Inflammatory macrophage treated with lipopolysaccharide for 1 hour (primary cell): ENCODE measurements at places on chromosomes 7 and 10.
A peak's percentile ranks its signal among the peaks of the same experiment; 100 is the strongest.

DNA sequence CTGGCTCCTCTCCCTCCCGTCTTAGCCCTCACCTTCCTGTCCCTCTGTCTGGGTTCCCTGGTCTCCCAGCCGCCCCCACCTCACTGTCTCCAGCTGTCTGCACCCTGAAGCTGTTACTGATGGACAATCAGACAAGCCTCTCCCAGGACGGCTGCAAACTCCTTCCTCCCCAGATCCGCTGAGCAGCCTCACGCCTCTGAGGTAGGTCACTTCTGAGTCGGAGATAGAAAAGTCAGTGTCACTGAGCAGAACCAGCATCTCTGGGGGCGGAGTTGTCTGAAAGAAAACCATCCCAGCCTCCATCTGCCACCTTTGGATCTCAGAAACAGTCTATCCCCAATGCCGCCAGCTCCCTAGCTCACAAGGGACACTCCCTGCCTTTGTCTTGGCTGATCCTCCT lies 27.4 kb downstream of the FAM241B start:
- no peak for DNase-seq

DNA sequence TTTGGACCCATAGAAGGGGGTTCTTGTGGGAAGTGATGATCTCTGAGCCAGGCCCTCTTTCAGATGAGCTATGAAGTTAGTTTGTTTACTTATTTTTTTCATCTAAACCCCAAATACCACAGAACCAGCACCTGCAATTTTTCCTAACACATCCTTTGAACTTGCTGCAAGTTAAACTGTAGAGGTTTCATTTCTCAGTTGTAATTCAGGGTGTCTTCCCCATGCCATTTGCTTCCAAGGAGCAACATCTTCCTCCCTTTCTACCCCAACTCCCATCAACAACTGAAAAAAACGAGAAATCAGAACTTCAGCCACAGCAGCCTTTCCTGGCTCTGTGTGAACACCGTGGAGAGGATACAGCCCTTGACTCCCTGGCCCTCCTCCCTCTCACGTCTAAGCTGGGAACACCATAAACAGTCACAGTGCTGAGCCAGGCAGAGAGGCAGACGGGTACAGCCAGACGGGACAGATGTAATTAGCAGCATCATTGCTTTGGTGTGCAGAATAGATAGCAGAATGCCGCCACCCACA lies 63.6 kb downstream of the RGS10 start:
- no peak for DNase-seq

GRCh38 chr7:38069052-38069451 lies 109.0 kb upstream of the STARD3NL start:
- no peak for DNase-seq

DNA sequence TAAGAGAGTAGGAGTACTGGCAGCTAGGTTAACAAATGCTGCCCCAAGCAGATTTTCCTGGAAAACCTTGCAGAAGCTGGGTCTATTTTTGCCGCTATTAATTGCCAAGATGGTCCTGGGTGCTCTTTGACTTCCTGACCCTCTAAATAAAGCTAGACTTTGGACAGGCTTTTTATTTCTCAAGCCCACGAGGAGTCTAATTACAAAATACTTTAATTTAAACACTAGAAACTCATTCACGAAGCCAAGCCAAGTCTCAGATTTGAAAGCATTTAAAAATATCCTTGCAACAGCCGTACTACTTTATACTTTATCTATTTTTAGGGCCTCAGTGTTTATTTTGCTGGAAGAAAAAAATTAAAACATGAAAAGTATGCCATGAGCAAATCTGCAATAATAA lies 45.1 kb downstream of the TMEM26 start:
- no peak for DNase-seq

- peak; percentile 65 for DNase-seq
Measured at GRCh38 chr7:42274053-42274452, 37.0 kb upstream of the GLI3 start.

GRCh38 chr7:25894902-25895791 lies 256.9 kb upstream of the NFE2L3 start:
- peak; percentile 83 for DNase-seq

- DNase-seq, result no peak
Measured at GRCh38 chr7:134829380-134829986, 50.0 kb downstream of the CALD1 start.

DNA sequence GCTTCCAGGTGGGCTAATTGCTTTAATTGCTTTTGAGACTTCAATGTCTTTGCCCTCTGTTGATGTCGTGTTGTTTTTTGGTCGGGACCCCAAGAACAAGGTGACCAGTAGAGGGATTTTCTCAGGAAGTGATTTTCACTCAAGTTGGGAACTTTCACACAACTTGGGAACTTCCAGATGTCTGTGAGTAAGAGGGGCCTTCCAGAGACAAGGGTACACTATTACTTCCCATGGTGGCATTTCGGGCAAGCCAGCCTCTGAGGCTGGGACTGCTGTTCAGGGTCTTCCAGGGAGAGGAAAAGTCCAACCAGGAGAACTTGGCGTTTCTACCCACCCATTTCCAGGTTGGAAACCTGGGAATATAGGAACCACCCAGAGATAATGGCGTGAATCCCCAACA lies 170.0 kb upstream of the CDCA7L start:
- peak; percentile 23 for DNase-seq

DNA sequence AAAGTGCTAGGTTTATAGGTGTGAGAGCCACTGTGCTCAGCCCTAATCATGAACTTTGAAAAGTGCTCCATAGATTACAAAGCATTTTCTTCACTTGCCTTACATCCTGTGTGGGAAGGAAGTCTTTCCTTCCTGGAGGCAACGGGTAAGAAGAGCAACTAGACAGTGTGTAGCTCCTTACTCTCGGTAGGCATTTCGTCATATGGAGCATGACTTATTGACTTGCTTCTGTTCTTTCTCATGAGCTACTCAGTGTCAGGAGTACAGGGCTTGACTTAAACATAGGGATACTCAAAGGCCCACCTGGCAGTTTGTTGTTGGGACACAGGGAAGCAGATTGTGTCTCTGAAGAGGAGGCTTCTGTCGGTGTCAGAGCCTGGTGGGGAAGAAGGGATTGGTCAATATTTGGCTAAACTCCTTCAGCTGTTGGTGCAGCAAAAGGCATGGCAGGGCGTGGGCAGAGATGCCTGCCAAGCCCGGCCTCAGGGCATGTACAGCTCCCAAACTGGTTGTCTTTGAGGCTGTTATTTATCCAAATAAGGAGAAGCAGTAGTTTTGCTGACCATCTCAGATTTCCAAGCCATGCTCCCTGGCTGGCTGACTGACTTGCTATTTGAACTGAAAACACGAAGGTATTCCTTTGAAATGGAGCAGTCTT lies 248.9 kb downstream of the KIAA1217 start:
- no peak for DNase-seq

- no peak for DNase-seq
Measured at GRCh38 chr10:89838044-89838615, 136.7 kb downstream of the KIF20B start.

- DNase-seq, result no peak
Measured at GRCh38 chr10:111113238-111113960, 36.6 kb downstream of the ADRA2A start.

GRCh38 chr10:60465801-60466200 lies 76.1 kb upstream of the ANK3 start:
- DNase-seq, result no peak

DNA sequence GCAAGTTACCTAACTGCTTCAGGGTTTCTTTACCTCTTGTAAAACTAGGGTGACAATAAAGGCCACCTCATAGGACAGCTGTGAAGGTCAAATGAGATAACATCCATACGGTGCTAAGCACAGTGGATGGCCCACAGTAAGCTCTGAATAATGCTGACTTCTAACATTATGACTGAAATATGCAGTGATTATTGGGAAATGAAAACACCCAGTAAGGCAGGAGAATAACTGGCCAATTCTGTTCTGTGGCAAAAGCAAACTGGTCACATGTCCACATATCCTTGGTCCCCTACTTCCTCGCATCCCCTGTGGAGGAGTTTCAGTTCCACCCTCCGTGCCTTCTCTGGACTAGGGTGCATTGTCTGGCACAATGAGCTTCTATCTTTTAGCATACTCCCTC lies 1.4 kb downstream of the CUBN start:
- DNase-seq, result peak; percentile 64

DNA sequence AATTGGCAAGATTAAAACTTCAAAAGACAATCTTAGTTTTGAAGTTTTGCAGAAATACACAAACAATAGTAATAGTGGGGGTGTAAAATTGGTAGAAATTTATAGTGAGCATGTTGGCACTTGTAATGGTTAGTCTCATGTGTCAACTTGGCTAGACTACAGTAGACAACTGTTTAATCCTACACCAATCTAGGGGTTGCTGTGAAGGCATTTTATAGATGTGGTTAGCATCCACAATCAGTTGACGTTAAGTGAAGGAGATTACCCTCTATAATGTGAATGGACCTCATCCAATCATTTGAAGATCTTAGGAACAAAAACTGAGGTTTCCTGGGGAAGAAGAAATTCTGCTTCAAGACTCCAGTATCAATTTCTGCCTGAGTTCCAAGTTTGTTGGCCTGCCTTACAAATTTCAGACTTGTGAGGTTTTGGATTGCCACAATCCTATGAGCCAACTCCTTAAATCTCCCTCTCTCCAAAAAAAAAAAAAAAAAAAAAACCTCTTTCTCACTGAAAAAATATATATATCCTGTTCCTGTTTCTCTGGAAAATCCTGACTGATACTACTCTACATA lies 531.6 kb upstream of the IGFBP3 start:
- DNase-seq, result no peak

- DNase-seq, result no peak
Measured at GRCh38 chr7:28890137-28890536, 68.0 kb downstream of the TRIL start.

DNA sequence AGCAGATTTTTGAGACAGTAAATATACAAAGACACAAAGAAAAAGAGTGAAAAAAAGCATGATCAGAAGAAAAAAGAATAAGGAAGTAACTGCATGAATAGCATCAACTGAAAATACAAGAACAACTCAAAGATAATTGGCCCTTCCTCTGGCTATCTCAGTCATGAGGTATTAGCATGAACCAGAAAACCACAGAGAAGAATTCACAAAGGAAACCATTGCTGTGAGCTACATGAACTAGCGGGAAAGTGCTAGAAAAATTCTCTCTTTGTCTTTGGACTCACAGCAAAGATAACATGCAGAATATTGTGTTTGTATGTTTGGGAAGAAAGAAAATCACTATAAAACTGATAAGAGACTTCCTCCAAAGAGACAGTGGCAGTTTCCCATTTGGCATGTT lies 82.9 kb downstream of the SORCS1 start:
- DNase-seq, result no peak

GRCh38 chr10:30993155-30993554 lies 38.5 kb downstream of the ZNF438 start:
- DNase-seq, result no peak

GRCh38 chr7:157596026-157596425 lies 259.2 kb downstream of the DNAJB6 start:
- DNase-seq, result no peak

DNA sequence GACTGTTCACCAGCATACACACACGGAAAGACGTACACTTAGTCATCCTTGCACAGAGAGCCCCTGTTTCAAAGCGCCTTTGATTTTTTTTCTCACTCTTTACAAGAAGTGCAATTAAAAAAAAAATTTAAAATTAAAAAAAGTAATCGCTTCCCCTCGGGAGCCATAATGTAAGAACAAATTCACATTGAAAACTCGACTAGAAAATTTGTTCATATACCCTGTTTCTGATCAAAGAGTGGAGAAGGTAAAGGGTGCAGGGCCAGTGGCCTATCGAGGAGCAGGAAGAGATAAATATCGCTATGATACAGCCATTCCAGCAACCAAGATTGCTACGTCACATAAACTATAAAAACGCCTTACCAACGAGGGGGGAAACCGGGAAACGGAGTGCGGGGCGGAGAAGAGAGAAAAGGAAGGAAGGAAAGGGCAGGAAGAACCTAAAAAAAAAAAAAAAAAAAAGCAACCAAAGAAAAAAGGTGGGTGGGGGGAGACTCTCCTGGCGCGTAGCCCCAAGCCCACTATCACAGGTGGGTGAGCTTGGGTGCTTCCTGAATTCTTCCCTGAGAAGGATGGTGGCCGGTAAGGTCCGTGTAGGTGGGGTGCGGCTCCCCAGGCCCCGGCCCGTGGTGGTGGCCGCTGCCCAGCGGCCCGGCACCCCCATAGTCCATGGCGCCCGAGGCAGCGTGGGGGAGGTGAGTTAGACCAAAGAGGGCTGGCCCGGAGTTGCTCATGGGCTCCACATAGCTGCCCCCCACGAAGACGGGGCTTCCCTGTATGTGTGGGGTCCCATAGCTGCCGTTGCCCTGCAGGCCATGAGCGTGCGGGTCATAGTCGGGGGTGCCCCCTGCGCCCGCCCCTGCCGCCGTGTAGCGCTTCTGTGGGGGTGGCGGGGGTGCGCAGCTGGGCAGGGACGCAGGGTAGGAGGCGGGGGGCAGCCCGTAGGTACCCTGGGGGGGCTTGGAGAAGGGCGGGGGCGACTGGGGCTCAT lies 5.2 kb upstream of the HOXA2 start:
- DNase-seq, result no peak

DNA sequence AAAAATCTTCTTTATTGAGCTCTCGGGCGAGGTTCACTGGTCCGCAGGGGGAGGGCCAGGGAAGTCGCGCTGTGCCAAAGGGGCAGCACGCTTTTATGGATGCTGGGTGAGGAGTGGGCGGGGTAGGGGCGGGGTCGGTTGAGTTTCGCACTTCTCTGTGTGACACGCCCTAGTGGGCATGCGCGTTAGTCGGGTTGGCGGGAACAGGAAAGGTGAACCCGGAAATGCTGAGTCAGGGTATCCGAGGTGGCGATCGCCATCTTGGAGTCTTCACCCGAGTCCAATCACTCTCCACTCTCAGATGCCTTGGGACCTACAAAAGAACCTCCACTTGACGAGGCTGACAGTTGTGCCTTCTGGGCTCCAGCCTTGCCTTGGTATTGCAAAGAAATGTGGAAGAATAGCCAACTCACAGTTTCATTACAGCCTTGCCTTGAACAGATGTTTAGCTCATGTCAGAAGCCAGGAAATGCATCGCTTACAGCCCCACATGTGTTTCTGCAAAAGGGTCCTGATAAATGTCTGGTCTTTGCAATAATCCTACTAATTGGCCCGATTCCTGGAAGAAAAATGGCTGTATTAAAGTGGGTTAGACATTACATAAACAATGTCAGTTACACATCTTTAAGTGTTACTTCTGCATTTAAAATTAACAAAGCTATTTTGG lies 64.1 kb downstream of the AHR start:
- no peak for DNase-seq
